Suprapubic skin (tissue), 4 donors: ENCODE measurements at places on chromosomes 3 and 15. TPM values are rescaled to one million over a fixed set of nuclear protein-coding genes. Genes with fewer than 3 reads are reported as not detected.

Gene ITIH1
- not detected for total RNA-seq

Gene RPP25
- total RNA-seq, result 3.5 TPM

Gene KLHL40
- not detected for total RNA-seq

DNA sequence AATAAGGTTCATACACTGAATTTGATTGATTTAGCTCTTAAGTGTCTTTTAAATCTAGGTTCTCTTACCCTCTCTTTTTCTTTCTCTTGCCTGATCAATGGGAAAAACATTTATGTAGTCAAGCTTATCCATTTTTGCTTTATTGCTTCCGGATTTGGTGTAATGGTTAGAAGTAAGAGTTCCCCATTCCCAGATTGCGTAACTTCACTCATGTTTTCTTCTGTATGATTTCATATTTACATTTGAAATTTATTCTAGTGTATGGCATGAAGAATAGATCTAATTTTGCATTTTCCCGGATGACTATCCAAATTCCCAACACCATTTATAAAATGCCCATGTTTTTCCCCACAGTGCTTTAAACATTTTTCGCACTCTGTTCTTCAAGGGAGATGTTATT is 27.9 kb upstream of the SV2B start:
- H3K36me3 ChIP-seq, result no peaks in the 10 kb centered on the region
- H3K4me3 ChIP-seq, result no peak overlapping the region
- DNase-seq, result no peak
- H3K4me1 ChIP-seq, result no peaks in the 10 kb centered on the region
- H3K27ac ChIP-seq, result no peak overlapping the region
- H3K27me3 ChIP-seq, result peaks cover 17% of the 10 kb centered on the region

Gene PTX3
- total RNA-seq, result 2.3 TPM

- no peak overlapping the region for H3K4me3 ChIP-seq
- H3K27me3 ChIP-seq, result no peaks in the 10 kb centered on the region
- no peaks in the 10 kb centered on the region for H3K36me3 ChIP-seq
These were observed 30.0 kb downstream of the MASP1 start for GRCh38 chr3:187261541-187261969.
